ENCODE measurements at places on chromosomes 7 and 10.

- DNase-seq = no peak
These were observed 928.3 kb downstream of the CNTNAP2 start for GRCh38 chr7:147044941-147045340.

DNA sequence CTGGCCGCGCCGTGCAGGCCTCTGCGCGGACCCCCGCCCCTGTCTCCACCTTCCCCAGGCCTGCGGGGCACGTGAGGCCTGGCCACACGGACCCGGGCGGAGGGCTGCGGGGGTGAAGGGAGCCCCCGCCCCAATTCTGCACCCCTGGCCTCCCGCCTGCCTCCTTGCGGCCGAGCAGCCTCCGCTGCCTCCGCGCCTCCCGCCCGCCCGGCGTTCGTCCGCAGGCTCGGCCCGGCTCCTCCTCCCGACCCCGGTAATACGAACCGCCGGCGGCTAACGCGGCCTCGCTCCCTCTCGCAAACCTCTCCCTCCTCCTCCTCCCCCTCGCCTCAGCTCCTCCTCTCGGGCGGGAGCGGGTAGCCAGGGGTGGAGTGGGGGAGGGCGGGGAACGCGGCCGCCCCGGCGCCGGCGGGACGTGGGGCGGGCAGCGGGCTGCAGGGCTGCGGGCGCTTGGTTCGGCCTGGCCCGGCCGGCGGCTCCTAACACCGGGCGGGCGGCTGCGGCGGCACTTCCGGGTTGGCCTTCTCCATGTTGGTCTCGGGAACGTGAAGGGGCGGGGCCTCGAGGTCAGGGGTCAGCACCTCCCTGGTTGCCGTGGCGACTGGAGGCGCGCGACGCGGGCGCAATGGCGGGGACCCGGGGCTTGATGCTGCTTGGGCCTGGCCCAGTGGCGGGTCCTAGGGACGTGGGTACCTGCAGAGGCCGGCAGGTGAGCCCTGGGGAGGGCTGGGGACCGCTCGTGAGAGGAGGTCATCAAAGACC lies at the start of gene RAB11FIP2:
Gene RAB11FIP2 (minus strand): TSS at position 547 of the 762 bp plus-strand sequence. CDS start 778 bp downstream, outside the sequence.
- DNase-seq = peak; percentile 96

- DNase-seq = no peak
These were observed 91.3 kb downstream of the PARD3 start for GRCh38 chr10:34723750-34724149.

DNA sequence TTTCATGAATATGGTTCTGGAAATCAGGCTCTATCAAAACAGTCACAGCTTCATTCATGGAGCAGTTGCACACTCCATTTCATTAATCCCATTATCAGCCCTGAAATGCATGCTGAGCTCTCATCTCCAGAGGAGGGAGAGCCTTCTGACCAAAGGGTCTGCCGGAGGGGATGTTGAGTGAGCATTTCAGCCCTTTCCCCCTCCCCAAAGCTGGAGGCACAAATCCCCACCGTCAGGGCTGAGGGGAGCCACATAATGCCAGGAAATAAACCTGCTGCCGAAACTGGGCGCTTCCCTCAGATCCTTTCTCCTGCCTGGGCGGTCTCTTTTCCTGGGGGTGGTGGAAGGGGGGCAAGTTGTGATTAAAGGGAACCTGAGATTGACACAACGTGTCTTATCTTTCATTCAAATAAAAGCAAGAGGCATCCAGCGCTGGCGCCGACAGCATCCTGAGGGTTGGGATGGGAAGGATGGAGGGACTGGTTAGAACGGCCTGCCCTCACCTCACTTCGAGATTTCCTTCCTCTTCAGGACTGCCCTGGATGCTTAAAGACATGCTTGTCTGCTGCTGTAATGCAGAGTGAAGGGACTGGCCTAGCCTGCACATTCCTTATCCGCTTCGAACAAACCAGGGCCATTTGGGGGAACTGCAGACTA lies 71.6 kb downstream of the TLL2 start:
- no peak for DNase-seq

DNA sequence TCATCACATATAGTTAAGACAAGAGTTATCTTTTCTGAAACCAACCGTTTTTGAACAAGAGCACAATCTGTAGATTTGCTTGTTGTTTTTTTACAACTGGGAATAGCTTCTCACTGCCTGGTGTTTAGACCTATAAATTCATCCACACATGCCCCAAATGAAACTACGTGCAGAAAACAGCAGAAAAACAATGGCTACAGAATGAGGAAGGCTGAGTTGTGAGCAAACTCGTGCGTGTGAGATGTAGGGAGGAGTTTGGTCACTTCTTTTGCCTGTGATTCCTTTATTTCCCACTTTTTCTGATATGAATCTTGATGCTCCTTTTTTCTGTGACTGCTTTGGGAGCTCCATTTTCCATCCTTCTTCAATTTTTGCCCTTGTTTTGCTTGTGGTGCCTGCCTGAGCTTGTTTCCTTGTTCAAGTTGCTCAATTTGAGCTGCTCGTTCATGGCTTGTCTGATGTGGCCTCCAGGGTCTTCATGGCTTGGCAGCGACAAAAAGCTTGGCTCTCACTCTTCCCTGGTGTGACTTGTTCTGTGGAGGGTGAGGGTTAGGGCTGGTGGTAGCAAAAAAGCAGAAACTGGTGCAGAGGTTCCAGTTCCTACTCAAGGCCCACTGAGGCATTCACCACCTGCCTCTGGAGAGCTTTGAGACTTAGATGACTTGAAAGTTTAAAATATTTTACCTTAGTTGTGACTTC lies 76.9 kb downstream of the ZNF365 start:
- no peak for DNase-seq

GRCh38 chr7:92997152-92997551 lies 120.6 kb downstream of the SAMD9 start:
- no peak for DNase-seq

DNA sequence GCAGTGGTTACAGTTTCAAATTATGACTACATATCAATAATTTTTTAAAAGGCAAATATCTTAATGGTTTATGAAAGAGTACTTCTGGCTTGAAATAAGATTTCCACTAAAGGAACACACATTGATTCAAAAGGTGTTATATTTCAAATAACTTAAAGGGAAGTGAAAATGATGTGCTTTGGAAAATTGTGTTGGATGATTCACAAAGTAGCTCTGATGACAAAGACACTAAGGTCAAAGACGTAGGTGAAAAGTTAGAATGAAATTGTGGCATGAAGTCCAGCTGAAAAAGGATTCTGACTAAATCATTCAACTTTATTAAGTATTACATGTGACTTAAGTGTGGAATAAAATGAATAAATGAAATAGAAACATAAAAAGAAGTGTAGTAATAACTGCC lies 20.8 kb upstream of the OR2A5 start:
- DNase-seq = no peak

GRCh38 chr10:121668314-121669027 lies 70.2 kb upstream of the FGFR2 start:
- DNase-seq = no peak

- no peak for DNase-seq
These were observed 298.7 kb downstream of the BAMBI start for GRCh38 chr10:28975891-28976531.

DNA sequence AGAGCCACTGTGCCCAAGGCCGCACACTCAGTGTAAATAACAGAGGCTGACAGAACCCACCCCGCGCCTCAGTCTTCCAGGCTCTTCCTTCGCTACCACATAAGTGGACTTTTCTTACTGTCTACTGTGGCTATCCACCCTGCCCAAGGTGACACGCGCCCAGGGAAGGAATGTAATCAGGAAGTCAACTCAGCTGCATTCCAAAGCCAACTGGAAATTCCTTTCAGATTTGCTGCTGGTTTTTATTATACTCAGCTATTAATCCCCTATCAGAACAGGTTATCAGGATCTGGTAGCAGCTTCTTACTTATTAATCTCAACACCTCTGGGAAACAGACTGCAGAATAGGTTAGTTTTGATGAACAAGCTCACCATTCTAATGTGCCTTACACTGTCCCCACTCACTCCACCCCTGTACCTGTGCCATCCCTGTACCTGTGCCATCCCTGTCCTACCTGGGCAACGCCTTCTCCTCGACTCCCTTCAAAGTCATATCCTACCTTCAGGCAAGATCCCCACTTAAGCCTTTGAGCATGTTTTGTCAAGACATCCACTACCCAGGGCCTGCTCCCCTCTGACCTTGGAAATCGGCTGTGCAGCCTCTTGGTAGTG lies 90.7 kb downstream of the NHLRC2 start:
- no peak for DNase-seq

DNA sequence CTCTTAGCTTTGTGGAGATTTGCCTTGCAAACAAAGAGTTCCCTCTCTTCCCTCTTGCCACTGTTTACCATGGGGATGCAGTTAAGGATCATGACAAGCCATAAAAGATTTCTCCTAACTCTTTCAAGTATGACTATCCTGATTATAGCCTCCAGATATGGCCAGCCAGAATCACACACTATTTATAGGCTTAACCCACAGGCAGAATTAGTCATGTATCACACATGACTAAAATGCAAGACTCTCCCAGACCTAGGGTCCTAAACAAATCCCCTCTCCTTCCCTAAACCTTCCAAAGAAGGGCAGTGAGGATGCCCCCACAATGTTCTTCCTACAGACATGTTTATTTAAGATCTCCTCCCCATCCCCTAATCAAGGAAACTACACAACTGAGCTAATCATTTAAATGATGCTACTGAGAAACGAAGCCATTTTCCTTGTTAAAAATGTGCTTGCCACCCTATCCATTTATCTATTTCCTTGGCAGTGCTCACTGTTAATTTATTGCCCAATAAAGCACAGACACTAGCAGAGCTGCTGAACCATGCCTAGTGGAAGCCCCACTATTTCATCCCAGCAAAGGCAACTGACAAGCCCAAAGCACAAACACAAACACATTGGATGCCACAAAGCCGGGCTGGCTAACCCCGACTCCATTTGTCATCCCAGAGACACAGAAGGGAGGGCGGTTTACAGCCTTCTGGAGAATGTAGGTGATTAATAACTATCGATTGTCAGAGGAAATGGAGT lies 363.4 kb downstream of the KCNMA1 start:
- no peak for DNase-seq

GRCh38 chr10:48885376-48885775 lies 54.3 kb downstream of the LRRC18 start:
- no peak for DNase-seq

DNA sequence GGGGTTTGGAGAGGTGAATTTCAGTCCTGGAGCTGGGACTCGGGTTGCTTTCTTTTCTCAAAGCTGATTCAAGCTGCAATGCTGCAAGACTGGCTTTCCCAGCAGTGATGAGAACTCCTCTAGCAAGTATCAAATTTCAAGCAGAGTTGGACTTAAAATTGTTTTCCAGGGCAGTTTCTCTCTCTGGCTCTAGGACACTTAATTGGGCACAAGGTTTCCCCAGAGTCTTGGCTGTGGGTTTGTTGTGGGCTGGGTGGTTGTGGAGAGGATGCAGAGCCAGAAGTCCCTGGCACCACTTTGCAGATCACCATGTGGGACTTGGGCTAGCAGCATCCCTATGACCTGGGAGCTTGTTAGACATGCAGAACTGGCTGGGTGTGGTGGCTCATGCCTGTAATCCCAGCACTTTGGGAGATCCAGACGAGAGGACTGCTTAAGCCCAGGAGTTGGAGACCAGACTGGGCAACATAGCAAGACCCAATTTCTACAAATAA lies 16.8 kb downstream of the AKR1B15 start:
- no peak for DNase-seq

DNA sequence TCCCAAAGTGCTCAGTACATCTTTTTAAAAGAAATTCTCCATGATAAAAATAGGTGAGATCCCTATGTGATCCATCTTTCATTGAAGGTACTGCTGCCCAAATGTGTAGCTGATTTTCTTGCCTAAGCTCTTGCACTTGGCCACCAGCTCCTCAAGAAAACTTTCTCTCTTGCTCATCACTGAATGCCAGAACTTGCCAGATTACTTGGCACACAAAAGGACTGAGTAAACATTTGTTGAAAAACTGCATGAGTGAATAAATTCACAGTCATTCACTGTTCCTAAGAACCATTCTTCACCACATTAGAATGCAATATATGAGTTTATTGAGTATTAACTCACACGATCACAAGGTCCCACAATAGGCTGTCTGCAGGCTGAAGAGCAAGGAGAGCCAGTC lies 99.9 kb downstream of the TRIL start:
- no peak for DNase-seq

DNA sequence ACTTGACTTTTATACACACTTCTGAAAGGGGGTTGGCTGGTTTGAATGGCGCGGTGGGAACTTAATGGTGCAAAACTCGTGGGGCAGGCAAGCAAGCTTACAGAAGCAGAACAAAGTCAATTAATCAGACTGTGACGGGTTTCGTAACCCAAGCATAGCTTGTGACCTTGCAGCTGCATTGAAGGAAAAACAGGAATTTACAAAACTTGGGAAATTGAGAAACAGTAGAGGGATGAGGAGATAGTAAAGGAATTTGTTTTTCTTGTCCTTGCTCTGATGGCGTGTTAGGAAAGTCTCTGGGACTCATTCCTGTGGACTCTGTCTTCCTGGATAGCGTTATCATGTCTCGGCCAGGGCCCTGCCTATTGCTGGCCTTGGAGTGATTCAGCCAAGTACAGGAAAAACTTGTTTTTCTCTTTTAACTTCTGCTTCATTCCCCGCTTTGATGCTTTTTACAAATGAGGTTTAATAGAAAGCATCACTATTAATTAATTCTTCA lies 220.0 kb upstream of the KCND2 start:
- no peak for DNase-seq

GRCh38 chr7:12119620-12120303 lies 91.3 kb upstream of the TMEM106B start:
- DNase-seq = no peak

DNA sequence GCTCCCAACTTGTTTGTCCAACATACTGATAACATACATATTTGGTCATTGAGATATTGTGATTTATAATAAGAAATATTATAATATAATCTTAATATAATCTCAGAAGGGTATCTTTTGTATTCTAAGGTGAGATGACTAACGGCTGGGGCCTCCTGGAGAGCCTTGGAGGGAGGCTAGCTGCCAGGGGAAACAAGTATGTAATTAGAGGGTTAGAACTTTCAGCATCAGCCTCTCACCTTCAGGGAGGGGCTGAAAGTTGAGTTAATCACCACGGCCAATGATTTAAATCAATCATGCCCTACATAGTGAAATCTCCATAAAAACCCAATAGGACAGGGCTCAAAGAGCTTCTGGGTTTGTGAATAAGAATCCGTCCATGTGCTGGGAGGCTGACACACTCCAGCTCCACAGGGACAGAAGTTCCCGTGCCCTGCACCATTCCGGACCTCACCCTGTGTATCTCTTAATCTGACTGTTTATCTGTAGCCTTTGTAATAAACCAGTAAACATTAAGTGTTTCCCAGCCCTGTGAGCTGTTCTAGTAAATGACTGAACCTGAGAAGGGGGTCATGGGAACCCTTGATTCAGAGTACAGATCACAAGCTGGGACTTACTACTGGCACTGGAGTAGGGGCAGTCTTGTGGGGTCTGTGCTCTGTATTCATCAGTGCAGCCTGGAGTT lies 86.3 kb upstream of the STEAP1B start:
- DNase-seq = no peak

DNA sequence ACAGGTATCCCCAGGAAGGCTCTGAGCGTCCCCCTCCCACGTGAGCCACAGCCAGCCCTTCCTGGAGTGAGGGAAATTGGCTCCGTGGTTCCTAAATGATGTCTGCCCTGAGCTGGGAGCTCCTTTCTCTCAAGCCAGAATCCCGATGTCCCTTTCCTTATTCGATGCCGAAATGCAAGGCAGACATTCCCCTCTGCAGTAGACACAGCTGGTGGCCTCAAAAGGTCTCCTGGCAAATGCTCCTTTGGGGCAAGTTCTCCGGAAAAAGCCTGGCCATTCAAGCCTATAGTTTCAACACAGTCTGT lies 98.9 kb downstream of the HIP1 start:
- no peak for DNase-seq
